Activated CD4-positive, alpha-beta T cell treated with anti-CD3 and anti-CD28 coated beads for 36 hours (primary cell): ENCODE measurements at places on chromosomes 6 and 20. TPM values are rescaled to one million over a fixed set of nuclear protein-coding genes. Genes with fewer than 3 reads are reported as not detected.

Gene TGM3
- not detected for total RNA-seq

Gene ZNF341
- total RNA-seq = 4.3 TPM

Gene OLIG3
- total RNA-seq = not detected

GRCh38 chr6:166764473-166765233 is 137.6 kb upstream of the RPS6KA2 start:
- H3K4me1 ChIP-seq = peaks cover 12% of the 10 kb centered on the region
- H3K27me3 ChIP-seq = no peaks in the 10 kb centered on the region
- no peaks in the 10 kb centered on the region for H3K36me3 ChIP-seq
- no peak overlapping the region for H3K27ac ChIP-seq
- H3K4me3 ChIP-seq = no peak overlapping the region

DNA sequence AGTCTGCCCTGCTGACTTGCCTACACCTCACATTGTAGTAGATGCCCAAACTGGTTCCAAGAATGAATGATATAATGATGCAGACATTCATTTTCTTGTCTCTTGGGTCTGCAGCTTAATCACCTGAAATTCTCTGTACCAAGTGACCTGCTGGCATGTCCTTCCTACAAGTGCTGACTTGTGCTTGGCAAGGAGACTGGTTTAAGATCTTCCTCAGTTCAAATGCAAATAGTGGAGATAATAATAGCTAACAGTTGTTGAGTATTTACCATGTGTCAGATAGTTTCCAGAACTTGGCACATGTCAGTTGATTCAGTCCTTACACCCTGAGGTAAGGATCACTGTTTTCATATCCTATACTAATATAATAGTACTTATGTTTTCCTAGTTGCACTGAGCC is 223.4 kb downstream of the SLC24A3 start:
- no peak overlapping the region for H3K27ac ChIP-seq
- H3K4me3 ChIP-seq = no peak overlapping the region
- no peak for DNase-seq
- no peaks in the 10 kb centered on the region for H3K36me3 ChIP-seq
